ENCODE measurements at places on chromosomes 5 and 9.

DNA sequence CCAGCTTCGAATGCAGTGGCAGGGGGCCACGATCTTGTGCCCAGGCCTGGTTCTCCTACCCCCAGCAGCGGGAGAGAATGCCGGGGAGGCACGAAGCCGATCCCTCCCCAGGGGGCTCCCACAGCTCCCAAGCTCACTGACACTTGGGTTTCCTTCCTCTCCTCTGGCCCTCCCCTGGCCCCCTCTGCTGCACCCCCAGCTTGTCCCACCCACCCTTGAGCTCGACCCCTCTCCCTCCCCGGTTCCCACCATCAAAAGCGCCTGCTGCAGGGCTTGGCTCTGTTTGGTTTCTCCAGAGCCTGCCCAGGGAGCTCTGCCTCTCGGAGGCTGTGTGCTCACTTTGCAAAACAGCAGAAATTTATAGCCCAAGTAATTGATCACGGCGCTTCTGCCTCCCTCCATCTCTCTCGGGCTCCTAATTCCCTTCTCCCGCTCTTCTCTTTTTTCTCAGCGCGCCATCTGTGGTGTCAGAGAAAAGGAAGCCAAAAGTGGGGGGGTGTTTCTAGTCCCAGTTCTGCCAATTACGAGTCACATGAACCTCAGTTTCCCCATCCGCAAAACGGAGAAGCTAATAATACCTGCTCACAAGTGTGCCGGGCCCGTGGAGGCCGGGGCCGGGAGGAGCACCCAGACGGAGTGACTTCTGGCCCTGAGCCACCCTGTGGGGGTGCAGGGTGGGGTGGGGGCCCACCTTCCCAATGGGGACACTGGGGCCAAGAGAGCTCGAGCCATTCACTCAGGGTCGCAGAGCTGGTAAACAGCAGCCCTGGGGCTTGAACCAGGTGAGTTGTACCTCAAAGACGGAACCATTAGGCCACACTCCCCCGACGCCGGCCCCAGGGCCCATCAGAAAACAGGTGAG, 141.2 kb upstream of the IER5L start:
- no peak for DNase-seq

DNA sequence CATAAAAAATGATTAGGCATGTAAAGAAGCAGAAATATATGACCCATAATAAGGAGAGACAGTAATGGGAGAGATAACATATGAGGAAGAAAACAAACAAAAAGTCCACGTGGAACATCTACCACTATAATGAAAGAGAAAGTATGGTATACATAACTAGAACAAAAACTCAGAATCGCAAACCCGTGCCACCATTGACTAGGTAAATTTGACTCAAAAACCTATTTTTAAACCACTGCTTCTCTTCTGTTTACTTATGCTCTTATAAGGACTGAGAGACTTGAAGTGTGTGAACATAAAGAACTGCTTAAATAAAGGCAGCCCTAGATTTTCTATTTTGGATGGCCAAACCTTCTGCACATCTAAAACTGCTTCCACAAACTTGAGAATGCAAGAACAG, 330.7 kb downstream of the CAAP1 start:
- DNase-seq, result no peak

DNA sequence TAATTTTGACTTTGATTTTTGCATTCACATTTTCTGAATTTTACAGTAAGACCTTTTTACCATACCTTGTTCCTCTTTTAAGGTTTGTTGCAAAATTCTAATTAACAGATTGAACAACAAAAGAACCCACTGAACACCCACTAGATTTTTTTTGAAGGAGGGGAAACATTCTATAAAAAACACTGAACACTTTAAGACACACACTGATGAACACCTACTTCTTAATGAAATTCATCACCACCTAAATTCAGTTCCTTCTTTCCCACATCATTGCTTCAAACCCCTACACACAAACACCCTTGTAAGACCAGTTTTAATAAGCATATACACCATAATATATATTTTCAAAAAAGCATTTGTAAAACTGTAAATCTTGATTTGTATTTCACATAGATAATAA, 559.0 kb upstream of the MEF2C start:
- no peak for DNase-seq

GRCh38 chr5:11482011-11482410, 422.2 kb downstream of the CTNND2 start:
- DNase-seq, result no peak

DNA sequence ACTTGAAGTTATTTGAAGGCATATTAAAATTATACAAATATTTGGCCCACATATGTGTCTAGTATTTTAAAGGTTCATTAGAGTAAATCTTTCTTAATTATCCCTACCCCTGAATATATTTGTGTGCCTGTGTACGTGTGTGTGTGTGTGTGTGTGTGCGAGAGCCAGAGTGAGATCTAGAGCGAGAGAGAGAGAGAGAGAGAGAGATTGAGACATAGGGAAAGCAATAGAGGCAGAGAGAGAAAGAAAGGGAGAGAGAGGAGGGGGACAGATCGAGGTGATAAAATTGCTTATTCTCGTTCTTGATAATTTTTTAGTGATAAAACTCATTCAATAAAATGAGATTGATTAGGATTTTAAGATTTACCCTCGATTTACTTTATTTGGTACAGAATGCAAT, 47.4 kb downstream of the ADAMTS19 start:
- no peak for DNase-seq

DNA sequence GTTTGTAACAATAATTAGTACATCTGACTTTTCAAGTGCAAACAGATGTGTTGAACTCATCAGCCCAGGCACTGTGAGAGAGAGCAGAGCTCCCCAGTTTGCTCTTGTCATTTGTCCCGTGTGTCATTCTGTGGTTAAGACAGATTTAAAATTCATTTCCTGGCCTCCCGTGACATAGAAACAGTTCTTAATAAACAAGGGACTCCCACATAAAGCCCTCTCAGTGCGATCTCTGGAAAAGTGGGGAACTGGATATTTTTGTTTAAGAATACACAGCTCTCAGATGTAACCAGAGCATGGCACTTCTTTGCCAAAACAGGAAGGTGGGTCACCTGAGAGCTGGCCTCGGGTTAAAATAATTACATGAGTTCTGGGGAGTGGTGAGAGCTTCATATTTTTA, 58.6 kb downstream of the PRKACG start:
- DNase-seq, result no peak

- DNase-seq, result no peak
These were observed 17.8 kb downstream of the ATP6V0E1 start for GRCh38 chr5:173001229-173001841.

GRCh38 chr5:142669477-142669876, 16.4 kb downstream of the FGF1 start:
- DNase-seq, result no peak

DNA sequence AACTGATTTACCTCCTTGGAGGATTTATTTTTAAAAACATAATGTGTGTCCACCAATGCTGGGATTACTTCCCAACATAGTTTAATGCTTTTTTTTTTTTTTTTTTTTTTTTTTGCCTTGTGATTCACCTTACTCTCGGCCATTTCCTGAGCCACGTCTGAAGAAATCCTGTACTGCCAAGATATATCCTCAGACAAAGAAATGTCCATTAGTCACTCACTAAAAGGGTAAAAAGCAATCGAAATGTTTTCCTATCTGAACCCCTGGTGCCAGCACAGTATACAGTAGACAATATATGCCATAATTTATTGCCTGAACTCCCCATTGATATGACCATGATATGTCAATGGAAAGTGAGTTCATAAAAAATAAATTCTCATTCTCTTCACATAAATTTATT, 344.1 kb downstream of the BNC2 start:
- DNase-seq, result no peak

- no peak for DNase-seq
These were observed at the start of gene GALNT10 for GRCh38 chr5:154190595-154191304. Gene GALNT10, plus strand, starts transcription at chr5:154190733. Its CDS starts 134 bp downstream, at chr5:154190867.

GRCh38 chr5:154567155-154567554, 89.1 kb upstream of the HAND1 start:
- no peak for DNase-seq

- DNase-seq, result no peak
These were observed 86.6 kb downstream of the SLC38A9 start for GRCh38 chr5:55625589-55625909.

DNA sequence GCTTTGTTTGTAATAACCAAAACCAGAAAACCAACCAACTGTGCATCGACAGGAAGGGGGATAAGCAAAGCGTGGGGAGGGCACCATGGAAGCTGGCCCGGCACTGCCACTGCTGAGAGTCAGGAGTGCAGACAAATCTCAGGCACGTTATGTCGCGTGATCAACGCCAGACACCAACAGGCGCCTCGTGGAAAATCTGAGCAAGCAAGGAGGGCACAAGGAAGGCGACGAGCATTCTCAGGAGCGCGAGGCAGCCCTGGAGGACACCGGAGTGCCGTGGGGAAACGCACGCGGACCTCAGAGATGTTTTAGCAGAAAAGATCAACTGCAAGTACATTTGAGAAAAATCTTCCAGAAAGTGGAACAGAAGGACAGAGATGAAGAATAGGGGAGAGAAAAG, 15.1 kb upstream of the NSMF start:
- DNase-seq, result no peak

DNA sequence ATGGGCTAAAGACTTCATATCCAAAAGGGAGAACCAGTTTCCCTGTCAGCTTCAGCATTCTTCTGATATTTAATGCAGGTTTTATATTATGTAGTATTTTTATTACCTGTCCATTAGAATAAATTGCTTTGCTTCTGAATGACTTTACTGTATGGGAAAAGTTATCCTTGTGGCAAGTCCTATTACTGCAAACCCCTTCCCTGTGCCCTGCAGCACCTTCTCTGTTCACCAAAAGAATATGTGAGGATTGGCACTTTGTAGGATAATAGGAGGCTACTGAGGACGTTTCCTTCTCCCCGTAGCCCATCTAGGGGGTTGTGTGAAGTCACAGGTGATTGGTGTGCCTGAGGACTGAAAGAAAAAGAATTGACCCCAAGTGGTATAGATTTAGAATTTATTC, 296.1 kb downstream of the KDM4C start:
- no peak for DNase-seq

DNA sequence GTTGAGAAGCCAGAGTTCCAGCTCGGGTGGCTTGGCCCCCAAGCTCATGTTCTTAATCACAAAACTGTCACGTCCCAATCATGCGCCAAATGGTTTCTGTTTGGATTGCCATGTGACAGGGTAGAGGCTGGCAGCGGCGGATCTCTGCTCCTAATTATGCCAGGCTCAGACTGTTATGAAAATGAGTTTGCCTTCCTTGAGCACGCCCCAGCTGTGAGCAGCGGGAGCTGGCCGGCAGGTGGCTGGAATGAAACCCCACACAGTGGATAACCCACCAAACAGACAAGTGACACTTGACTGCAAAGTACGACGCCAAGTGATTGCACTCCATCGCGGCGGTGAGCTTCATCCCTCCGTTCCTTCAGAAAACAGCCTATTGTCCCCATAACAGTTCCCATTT, 75.4 kb downstream of the CFAP77 start:
- no peak for DNase-seq

DNA sequence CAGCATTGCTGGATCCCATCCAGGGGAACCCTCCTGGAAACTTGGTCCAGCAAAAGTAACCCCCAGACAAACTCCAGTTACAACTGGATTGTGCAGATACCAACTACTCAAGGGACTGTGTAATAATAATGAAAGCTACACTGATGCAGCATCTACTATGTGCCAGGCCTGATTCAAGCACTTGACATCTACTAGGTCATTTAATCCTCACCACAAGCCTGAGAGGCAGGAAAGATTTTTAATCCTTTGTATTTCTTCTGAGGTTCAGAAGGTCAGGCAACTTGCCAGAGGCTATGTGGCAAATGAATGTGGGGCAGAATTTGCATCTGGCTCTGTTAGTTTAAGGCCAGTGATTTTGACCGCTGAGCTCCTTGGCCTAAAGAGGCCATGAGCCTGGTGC, 29.5 kb upstream of the FOXI1 start:
- DNase-seq, result no peak

DNA sequence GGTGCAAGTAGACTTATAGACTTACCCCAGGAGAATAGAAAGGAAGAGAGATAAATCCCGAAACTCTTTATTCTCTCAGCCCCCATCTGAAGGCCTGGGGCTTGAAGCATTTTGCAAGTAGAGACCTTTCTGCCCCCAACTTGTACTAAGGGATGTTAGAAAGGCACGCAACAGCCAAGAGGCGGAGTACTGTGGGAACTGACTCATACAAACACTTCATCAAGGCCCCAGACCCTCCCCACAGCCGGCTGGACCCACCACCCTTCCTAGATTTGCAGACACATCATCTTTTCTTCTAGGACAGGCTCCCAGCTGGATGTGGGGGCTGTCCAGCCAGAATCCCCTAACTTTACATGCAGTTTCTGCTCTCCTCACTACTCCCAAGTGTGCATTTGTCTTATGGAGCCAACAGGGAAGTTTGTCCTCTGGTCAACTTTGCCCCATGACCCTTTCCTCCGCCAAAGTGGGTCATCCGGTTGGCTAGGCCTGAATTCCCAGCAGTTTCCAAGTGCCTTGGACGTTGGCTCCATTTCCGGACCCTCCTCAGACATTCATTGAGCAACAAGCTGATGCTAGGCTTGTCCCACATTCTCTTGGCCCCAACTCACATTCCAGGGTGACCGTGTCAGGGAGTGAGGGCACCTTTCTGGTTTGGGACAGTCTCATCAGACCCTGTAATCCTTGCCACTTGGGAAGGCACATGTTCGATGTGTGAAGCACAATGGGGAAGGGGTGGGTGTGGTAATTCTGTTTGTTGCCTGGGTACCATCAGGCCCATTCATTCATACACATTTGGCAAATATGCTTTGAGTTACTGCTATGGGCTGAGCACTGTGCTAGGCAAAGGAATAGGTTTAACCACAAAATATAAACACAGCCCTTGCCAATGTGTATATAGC, 64.6 kb downstream of the ABLIM3 start:
- no peak for DNase-seq

GRCh38 chr9:14396171-14396570, 82.2 kb upstream of the NFIB start:
- no peak for DNase-seq

DNA sequence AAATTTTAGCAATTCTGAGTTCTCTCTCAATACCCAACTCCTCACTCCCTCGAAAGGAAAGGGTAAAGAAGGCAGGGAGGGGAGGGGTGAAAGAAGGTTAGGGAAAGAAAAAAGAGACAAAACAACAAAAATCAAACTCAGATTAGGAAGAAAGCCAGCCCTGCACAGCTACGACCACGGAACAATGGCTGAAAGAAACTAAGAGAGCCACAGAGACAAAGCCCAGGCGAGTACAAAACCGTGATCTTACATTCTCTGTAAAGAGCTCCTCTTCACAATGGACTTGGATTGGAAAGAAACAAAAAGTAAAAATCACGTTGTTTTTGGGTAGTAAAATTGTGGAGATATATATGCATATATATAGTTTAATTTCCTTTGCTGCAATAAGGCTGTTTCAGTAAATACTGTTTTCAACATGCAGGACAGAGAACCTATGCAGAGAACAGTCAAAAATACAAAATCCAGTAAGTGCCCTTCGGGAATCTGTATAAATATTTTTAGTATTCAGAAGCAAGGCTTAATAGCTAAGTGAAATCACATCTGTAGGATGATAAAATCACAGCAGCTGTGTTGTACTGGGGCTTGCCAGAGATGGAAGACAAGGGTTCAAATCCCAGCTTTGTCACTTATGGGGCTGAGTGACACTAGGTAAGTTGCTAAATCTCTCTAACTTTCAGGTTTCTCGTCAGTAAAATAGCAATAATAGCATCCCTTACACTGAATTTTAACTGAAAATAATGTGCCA, 16.9 kb downstream of the PSMB7 start:
- DNase-seq, result no peak

GRCh38 chr9:114174876-114175771, 19.8 kb downstream of the COL27A1 start:
- DNase-seq, result no peak
